Iris pigment epithelial cell (primary cell): ENCODE measurements at places on chromosomes 4 and X.

DNA sequence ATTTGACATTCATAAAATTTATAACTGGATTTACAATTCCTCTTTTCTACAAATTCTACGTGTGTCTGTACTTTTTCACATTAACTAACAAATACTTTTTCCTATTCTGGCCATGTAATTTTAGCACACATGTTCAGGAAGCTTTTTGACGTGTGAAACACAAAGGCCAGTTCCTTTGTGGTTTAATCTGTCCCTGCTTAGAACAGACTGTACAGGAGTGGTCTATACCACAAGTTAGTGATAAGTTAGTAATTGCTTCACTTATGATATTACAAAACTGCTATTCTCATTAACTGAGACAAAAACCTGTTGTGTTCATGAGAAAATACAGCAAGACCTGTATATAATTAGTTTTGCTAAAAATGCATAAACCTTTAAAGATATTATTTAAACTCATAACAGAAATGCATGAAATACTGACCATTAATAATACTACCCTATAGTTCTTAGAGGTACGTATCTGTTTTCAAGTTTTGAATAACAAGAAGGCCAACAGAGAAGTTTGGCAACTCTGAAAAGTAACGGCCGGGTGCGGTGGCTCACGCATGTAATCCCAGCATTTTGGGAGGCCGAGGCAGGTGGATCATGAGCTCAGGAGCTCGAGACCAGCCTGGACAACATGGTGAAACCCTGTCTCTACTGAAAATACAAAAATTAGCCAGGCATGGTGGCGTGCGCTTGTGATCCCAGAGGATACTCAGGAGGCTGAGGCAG, 13.7 kb upstream of the AREG start:
- DNase-seq = peak; percentile 95

- peak; percentile 8 for DNase-seq
Observed at GRCh38 chrX:57453901-57454300, 137.9 kb upstream of the ZXDB start.

DNA sequence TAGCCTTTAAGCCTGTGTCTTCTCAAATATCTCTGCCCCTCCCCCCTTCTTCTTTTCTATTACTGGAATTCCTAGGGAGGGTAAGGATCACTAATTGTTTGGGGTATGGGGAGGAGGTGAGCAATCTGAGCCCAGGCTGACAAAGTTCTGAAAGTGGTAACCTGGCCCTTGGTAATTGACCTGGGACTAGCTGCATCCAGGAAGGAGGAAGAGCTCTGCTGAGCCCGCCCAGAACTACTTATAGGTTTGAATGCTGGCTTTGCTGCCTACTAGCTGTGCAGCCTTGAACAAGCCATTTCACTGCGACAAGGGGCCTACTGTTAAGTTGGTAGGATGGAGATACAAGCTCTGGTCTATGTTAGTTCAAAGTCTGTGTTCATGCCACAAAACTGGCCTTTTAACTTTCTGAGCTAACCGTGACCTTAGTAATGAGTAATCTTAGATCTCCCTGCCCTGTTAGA, 37.8 kb downstream of the DGKK start:
- DNase-seq = no peak

- DNase-seq = no peak
Observed at GRCh38 chr4:139669890-139670289, 4.3 kb downstream of the MGST2 start.

- peak; percentile 94 for DNase-seq
Observed at GRCh38 chr4:128823025-128823661, 13.6 kb downstream of the JADE1 start.

DNA sequence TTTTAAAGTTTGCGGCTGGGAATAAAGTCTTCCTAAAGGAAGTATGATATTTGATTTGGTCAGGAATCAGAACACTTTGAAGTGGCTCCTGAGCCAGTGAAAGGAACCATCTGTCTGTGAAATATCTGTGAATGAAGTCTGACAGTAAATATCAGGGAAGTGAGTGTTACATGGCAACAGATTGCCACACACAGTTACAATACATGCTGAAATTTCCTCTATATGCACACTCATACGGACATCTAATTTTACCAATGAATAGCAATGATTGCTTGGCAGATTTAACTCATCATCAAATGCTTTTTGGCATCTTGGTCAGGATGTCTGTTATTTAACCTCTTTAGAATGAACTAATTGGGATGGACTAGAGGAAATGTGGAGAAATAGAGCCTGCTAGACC, 1023.8 kb downstream of the FAT4 start:
- DNase-seq = no peak

DNA sequence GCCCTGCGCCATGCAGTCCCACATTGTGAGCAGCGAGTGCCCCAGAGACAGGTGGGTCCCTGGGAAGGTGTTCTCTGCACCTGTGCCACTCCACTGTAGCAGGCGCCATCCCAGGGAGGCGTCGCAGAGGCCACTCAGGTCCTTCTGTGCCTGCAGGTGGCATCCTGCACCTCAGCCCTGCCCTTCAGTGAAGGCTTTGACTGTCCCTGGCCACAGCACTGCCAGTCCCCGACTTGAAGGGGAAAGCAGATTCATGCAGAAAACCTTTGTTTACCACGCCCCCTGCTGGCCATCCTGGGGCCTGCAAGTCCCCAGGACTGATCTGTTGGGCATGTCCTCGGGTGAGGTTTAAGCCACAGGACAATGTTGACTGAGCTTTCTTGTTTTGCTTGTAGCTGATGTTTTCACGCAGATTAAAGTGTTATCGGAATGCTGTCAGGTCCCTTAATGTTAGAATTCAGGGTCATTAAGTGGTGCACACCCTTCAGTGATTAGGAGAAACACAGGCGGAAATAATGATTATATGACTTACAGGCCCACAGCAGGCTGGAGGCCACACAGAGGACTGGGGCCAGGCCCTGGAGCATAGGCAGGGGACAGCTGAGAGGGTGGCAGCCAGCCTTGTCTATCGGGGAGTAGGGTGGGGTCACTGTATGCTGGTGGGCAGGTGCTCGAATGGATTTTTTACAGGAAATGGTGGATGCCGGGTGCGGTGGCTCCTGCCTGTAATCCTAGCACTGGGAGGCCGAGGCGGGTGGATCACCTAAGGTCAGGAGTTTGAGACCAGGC, 5.0 kb downstream of the TACC3 start:
- DNase-seq = peak; percentile 72

GRCh38 chr4:100869276-100869675, 351.5 kb upstream of the EMCN start:
- DNase-seq = peak; percentile 20

DNA sequence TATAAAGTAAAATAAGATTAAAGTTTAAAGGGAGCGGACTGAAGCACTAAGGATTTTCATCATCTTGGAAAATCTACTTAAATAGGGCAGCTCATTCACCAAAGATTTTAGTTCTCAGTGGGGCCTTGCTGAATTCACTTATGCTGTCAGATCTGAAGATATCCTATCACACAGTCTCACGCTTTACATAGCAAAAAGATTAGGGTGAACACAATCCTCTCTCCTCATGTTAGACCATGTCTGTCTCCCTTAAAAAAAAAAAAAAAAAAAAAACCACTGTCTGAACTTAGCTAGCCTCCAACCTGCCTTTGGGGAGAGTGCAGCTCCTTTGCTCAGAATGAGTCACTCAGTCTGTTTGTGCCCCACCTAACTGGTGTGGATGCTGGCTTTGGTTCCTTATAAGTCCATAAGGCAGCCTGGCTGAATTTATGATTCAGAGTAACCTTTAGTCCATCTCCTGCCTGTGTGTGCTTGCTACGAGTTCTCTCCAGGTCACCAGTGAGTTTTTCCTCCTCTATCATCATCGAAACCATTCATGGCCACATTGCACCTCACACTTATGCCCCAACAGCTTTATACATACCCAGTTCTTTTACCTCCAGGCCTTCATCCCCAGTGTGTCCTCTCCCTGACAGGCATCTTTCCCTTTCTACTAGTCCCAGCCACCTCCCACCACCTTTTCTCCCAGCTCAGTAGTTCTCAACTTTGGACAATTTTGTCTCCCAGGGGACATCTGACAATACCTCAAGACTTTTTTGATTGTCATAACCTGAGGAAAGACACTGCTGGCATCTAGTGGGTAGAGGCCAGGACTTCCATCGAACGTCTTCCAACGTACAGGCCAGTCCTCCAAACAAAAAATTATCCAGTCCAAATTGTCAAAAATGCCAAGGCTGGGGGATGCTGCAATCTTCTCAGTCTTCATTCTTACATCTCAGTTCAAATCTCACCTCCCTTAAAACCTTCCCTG, 220.7 kb upstream of the EMCN start:
- DNase-seq = peak; percentile 61

- DNase-seq = no peak
Observed at GRCh38 chrX:39050427-39050826, 249.2 kb downstream of the MID1IP1 start.

- DNase-seq = no peak
Observed at GRCh38 chr4:10114607-10115006, 2.0 kb downstream of the WDR1 start.

DNA sequence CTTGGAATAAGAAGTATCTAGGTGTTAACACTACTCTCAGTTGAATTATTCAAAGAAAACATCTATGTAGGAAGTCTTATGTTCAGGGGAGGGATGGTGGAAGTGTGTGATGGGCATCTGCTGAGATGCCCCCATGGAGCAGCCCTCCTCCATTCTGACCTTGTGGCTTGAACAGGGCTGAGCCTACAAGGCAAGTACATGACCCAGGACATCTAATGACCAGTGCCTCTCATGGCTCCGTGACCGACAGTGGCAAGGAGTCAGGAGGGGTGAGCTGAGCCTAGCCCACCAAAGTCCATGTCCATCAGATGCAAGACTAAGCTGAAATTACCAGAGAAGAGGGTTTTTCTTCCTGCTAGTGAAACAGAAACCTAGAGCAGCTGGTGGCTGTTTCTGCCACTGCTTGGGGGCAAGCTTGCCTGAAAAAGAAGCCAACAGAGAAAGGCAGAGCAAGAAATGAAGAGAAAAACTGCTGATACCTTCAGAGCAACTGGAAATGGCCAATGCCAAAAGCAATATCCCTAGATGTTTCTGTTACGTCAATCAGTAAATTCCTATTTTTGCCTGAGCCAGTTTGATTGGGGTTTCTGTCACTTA, 113.5 kb downstream of the TSPAN5 start:
- no peak for DNase-seq

- no peak for DNase-seq
Observed at GRCh38 chrX:30622361-30622760, 30.9 kb upstream of the GK start.

DNA sequence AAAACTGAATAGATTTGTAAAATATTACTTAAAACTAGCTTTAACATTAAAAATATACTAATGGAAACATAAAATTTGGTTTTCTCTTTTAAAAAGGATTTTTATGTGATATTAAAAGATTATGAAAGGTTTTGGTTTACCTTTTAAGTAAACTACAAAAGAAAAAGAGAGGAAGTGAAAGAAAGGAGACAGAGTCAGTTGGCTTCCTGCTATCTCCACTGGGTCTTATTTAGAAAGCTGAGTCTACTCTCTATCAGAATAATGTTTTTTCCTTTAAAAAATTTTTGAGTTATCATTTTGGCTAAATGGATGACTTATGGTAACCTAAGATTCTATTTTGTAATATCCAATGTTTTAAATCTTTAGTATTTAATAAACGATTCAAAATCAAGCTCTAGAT, 21.6 kb upstream of the ATP8A1 start:
- no peak for DNase-seq

GRCh38 chr4:3522326-3522640, 9.9 kb downstream of the LRPAP1 start:
- DNase-seq = no peak

- DNase-seq = peak; percentile 96
Observed at GRCh38 chrX:107676559-107677378, 48.5 kb downstream of the PRPS1 start.

- DNase-seq = no peak
Observed at GRCh38 chr4:187108845-187109244, 385.2 kb upstream of the FAT1 start.

GRCh38 chr4:173433447-173433846, 34.5 kb upstream of the SCRG1 start:
- no peak for DNase-seq

- DNase-seq = no peak
Observed at GRCh38 chrX:129512409-129512808, 10.9 kb downstream of the SMARCA1 start.

- DNase-seq = no peak
Observed at GRCh38 chr4:76963131-76963750, 13.7 kb downstream of the SEPTIN11 start.

- DNase-seq = peak; percentile 3
Observed at GRCh38 chr4:22986881-22987280, 294.1 kb downstream of the GBA3 start.

- no peak for DNase-seq
Observed at GRCh38 chr4:152007111-152007510, 246.3 kb upstream of the GATB start.

DNA sequence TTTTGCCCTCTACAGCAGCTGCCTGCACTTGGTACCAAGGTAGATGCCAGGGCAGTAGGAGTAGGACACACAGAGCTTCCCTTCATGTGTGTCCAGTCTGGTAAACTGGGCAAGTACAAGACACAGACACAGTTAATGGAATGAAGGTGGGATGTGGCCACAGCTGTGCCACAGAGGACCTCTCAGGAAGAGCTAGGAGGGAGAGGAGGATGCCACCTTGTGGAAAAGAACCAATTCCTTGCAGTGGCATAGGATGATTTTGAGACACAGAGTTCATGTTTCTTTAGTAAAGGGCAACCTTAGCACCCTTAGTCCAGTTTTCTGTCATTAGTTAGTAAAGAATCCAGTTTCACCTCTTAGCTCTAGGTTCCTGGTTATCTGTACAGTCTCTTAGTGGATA, 36.3 kb upstream of the TBC1D14 start:
- DNase-seq = no peak

DNA sequence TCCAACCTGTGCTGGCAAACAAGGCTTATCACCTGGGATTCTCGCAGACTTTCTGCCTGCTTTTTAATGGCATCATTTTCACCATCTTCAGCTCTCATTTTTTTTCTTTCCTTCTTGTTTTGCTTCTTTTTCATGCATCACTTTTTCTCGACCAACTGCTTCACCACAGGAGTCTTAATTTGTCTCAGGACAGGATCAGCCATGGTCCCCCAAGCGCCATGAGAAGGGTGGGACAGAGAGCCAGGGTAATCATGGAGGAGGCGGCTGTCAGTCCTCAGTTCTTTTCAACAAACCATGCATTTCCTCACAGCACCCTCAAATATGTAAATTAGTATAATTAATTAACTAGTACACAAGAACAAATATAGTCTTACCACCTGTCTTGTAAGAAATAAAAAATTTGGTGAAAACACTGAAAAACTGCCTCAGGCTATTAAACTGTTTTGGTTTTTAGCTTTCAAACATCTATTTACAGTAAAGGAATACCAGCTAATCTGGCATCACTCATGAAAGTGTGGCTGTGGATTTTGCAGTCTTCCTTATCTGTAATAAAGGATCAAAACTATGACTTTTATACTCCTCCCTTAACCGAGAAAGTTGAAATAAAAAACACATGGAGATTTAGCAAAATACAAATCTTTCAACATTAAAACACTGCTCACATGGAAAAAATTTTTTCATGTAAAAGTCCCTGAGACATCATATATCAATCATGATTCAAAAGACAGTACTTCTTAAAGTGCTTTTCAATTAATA, 19.1 kb downstream of the EIF4E start:
- no peak for DNase-seq
